ENCODE measurements at places on chromosomes 12 and 14.

DNA sequence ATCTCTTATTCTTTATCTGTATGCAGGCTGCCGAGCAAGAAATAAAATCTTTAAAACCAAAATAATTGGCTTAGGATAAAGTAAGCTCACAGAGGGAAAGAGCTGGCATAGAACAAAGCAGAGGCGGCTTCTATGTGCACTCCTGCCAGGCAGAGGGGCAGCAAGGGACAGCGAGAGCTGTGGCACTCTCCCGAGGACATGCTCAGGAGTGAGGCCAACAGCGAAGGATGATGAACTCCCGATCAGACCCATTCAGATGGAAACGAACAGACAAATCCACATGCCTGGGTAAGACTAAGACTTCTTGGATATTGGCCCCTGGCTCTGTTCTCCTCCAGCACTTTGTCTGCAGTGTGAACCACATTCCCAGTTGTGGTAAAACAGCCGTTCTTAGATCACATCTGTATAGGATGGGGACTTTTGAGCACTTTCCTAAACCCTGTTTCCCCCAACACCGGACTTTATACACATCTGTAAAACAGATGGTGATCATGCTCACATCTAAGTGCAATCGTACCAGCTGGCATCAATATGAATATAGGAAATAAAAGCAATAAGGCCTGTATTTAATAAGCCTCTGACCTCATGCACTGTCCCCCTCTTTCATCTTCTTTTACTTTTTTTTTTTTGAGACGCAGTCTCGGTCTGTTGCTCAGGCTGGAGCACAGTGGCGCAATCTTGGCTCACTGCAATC is 134.1 kb downstream of the PPM1H start:
- DNase-seq, result peak; percentile 57

- DNase-seq, result no peak
These were observed 2.7 kb upstream of the PRIMA1 start for GRCh38 chr14:93790966-93791365.

DNA sequence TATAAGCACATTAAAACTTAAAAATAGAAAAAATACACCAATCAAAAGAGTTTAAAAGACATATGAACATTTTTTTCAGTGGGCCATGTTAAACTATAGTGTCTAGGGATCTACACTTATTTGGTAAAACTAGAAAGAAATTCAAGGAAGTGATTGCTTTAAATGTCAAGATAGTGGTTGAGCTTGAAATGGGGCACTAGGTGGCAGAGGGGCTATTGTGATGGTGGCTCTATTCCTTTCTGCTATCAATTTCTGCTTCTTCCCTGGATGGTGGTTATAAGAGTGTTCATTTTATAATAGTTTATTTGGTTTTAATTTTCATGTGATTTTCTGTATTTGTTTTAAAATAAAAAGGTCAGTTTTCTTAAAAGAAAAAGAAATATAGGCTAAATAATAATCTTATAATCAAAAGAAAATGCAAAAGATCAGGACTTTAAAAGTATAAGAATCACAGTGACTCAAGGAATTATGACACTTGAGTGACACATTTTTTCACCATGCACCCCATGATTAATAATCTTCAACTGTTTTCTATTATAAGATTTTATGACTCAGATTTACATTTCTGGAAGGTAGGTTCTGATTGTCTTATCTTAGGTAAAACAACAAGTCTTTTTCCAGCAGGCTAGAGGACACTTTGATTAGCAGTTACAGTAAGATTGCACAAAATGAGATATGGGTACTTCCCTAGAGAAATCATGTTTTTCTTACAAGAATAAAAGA is 137.5 kb downstream of the FSCB start:
- DNase-seq, result no peak

- peak; percentile 90 for DNase-seq
These were observed 124.4 kb downstream of the RAD51B start for GRCh38 chr14:67943947-67944346.

DNA sequence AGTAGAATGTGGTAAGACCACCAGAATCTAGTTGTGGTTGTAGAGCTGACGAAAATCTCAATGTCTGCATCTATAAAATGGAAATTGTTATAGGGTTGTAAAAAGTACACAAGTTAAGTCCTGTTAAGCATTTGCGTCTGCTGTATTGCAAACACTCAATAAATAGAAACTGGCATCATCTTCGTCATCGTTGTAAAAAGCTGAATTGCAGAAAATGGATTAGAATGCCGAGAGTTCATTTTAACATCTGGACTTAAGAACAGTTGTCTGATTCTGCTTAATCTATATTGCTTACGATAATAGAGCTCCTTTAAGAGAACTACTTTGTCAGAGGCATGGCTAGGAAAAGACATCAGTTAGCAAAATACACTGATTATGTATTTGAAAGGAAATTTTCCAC is 33.2 kb downstream of the KCNMB4 start:
- peak; percentile 27 for DNase-seq

Measured in skin of body (tissue), 3 donors.